ENCODE measurements at places on chromosomes 7 and 10.

- no peaks in the 10 kb centered on the region for H3K27me3 ChIP-seq
- no peak for DNase-seq
- no peak overlapping the region for H3K4me3 ChIP-seq
These were observed 93.1 kb downstream of the LRGUK start for GRCh38 chr7:134220236-134220635.

DNA sequence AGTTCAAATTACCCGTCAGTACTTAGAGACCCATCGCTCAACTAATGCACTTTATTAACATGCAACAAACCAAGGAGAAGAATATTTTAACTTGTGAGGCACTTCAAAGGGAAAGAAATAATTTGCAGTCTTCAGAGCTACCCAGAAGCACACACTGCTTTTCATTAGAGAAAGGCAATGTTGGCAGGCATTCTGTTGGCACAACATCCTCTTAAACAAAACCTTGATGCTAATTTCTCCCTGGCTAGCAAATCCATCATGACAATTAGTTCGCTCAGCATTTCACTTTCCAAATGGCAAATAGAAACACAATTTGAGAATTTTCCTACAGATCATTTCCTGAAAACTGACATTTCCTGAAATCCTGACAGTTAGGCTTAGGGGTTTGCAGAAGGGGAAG, 155.6 kb upstream of the FAM13C start:
- no peak overlapping the region for H3K4me3 ChIP-seq
- H3K36me3 ChIP-seq = no peaks in the 10 kb centered on the region
- no peaks in the 10 kb centered on the region for H3K4me1 ChIP-seq

DNA sequence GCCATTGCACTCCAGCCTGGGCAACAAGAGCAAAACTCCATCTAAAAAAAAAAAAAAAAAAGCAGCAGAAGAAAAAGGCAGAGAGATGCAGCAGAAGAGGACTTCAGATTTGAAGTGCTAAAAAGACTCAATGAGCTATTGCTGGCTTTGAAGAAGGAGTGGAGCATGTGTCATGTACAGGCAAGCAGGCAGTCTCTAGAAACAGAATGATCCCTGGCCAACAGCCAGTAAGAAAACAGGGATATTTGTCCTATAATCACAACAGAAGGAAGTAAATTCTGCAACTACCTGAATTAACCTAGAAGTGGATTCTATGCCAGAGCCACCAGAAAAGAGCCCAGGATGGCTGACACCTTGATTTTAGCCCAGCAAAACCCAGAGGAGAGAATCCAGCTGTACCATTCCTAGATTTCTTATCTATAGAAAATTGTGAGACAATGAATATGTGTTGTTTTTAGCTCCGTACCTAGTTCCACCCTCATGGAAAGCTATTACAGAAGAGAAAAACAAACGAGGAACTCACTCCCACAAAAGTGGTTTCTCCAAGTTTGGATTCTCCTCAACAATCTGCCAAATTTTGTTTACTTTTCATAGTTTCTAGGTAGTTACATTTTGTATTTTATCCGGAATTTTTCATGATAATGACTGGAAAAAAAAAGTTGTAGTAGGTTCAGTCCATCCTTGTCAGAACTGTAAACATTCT, 198.2 kb upstream of the GNAI1 start:
- no peak overlapping the region for H3K27ac ChIP-seq
- no peaks in the 10 kb centered on the region for H3K4me1 ChIP-seq
- no peak overlapping the region for H3K4me3 ChIP-seq

DNA sequence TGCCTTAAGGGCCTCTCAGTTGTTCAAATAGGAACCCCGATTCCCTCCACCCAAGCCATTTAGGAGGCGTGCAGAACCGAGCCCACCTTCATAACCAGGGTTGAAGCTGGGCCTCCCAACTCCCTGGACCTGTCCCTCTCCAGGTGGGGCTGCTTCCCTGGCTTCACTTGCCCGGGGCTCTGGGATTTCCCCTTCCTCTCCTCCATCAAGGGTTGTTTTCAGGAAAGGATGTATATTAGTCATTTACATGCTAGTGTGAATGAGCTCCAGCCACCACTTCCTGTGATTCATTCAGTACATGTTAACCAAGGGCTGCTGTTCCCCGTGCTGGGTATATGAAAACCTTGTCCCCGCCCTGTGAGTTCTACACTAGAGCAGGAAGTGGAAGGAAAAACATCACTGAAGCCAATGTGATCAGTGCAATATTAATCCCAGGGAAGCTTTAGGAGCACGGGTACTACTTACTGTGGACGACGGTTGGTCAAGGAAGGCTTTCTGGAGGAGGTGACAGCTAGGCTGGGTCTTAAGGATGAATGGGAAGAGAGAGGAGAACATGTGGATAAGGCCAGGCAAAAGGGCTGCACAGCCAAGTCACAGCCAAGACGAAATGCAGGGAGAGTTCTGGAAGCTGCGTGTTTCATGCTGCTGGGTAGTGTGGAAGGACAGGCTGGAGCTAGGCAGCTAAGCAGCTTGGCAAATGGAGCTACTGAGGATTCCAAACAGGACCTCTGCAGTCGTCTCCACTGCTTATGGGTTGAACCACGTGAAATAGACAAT, 150.1 kb upstream of the SHH start:
- no peak for DNase-seq
- no peak overlapping the region for H3K4me3 ChIP-seq
- H3K27me3 ChIP-seq = peaks cover 14% of the 10 kb centered on the region
- H3K36me3 ChIP-seq = no peaks in the 10 kb centered on the region
- no peak overlapping the region for H3K27ac ChIP-seq
- no peaks in the 10 kb centered on the region for H3K4me1 ChIP-seq

- peaks cover 72% of the 10 kb centered on the region for H3K36me3 ChIP-seq
- H3K4me3 ChIP-seq = no peak overlapping the region
- H3K27ac ChIP-seq = no peak overlapping the region
- H3K4me1 ChIP-seq = no peaks in the 10 kb centered on the region
- no peaks in the 10 kb centered on the region for H3K27me3 ChIP-seq
These were observed 35.5 kb downstream of the PFKP start for GRCh38 chr10:3102720-3103427.

GRCh38 chr10:35545878-35546590, 59.1 kb upstream of the GJD4 start:
- no peak overlapping the region for H3K27ac ChIP-seq
- DNase-seq = no peak
- H3K4me3 ChIP-seq = no peak overlapping the region

DNA sequence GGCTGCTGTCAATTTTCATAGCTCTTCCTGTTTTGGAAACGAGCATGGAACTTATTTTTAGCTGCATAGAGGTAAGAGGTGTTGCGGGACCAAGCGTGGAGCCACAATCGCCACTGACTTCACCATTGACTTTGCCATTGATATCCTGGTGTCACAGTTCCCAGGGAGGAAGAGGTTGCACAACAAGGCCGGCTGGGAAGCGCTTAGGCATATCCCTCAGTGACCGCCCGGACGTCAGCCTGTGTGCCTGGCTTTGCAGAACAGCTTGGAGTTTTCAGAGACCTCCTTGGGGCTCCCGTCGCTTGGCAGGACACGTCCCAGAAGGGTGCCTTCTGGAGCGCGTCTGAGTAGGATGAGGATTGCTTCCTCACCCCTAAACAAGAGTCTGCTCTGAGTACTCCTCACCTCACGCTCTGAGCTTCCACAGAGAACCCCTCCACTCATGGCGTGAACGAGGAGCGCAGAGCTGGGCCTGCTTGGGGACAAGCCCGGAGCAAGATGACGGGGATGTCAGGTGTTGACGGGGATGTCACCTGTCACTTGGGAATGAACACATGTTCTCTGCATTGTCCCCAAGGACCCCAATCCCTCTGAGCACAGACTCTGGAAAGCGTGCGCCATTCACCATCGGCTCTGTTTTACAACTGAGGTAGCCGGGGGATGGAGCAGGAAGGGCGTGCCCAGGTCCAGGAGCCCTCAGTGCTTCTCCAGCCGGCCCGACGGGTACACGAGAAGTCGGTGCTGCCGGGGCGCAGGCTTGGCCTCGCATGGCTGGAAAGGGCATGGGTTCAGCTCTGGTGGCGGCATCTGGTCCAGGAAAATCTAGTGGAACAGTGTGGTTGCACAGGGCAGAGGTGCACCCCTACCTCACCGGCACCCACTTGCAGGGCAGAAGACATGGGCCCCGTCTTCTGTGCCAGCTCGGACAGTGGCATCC, 192.3 kb upstream of the SHH start:
- H3K27me3 ChIP-seq = no peaks in the 10 kb centered on the region
- H3K36me3 ChIP-seq = no peaks in the 10 kb centered on the region
- DNase-seq = no peak
- H3K4me3 ChIP-seq = no peak overlapping the region
- H3K27ac ChIP-seq = no peak overlapping the region

- peak; percentile 29 for DNase-seq
- no peaks in the 10 kb centered on the region for H3K36me3 ChIP-seq
- peaks cover 4% of the 10 kb centered on the region for H3K27me3 ChIP-seq
- no peaks in the 10 kb centered on the region for H3K4me1 ChIP-seq
- H3K4me3 ChIP-seq = no peak overlapping the region
- H3K27ac ChIP-seq = no peak overlapping the region
These were observed 231.3 kb upstream of the NPY start for GRCh38 chr7:24052572-24053260.

DNA sequence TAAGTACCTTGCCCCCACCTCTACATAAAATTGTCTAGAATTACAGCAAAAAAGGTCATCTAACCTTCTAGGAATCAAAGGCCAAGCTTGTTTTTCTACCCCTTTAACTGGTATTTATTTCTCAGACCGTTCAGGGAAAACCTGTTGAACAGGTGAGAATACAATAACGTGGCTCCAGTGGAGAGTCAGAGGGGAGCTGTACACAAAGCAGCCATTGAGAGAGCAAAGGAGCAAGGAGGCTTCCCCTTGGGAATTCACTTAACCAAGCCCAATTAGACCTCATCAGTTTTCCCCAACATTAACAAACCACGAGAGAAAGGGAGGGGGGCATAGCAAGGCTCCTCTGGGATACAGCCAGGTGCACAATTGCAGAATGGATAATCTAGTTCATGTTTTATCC, 101.9 kb downstream of the ELMO1 start:
- peak overlapping the region; percentile 38 for H3K27ac ChIP-seq
- H3K4me1 ChIP-seq = peaks cover 31% of the 10 kb centered on the region
- no peaks in the 10 kb centered on the region for H3K27me3 ChIP-seq
- DNase-seq = no peak

DNA sequence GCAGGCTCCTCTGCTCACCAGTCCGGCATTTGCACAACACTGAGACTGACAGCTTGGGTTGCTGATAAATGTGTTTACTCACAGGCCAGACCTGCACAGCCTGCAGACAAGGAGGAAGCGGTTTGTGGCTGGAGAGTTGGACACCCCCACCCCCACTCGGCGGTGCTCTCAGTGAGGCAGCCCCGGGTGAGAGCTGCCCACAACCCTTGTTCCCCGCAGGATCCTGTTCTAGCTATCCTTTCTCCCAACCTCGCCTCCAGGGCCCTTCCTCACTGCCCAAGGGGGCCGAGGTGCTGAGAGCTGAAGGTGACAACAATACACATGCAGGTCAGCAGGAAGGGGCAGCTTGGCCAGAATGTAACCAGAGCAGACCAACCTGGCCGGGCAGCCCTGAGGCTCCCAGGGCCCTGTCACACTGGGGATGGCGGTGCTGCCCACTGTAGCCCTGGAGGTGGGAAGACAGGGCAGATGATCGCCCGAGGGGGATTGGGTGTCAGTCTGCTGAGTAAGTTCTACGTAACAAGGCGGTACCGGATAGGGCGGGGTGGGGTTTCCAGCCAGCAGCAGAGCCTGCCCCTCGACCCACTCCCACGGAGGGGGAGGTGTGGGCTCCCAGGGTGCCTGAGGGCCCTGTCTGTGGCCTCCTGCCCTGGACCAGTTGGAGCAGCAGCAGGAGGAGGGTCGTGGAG, 2.1 kb upstream of the ADAM8 start:
- H3K36me3 ChIP-seq = peaks cover 29% of the 10 kb centered on the region
- H3K4me1 ChIP-seq = peaks cover 68% of the 10 kb centered on the region
- H3K4me3 ChIP-seq = no peak overlapping the region
- peak; percentile 88 for DNase-seq

- no peaks in the 10 kb centered on the region for H3K36me3 ChIP-seq
- no peak for DNase-seq
- H3K4me3 ChIP-seq = no peak overlapping the region
- H3K27me3 ChIP-seq = no peaks in the 10 kb centered on the region
These were observed 230.7 kb upstream of the DKK1 start for GRCh38 chr10:52083422-52083821.

GRCh38 chr10:12661671-12662070, 312.3 kb downstream of the CAMK1D start:
- no peak overlapping the region for H3K4me3 ChIP-seq
- no peaks in the 10 kb centered on the region for H3K27me3 ChIP-seq
- peaks cover 3% of the 10 kb centered on the region for H3K36me3 ChIP-seq
- no peak for DNase-seq
- no peaks in the 10 kb centered on the region for H3K4me1 ChIP-seq

GRCh38 chr10:22779331-22780019, 65.1 kb upstream of the PIP4K2A start:
- no peaks in the 10 kb centered on the region for H3K27me3 ChIP-seq

- no peaks in the 10 kb centered on the region for H3K27me3 ChIP-seq
- no peak overlapping the region for H3K4me3 ChIP-seq
- H3K4me1 ChIP-seq = no peaks in the 10 kb centered on the region
- H3K36me3 ChIP-seq = no peaks in the 10 kb centered on the region
These were observed 867.2 kb upstream of the LRRTM3 start for GRCh38 chr10:66058594-66058993.

DNA sequence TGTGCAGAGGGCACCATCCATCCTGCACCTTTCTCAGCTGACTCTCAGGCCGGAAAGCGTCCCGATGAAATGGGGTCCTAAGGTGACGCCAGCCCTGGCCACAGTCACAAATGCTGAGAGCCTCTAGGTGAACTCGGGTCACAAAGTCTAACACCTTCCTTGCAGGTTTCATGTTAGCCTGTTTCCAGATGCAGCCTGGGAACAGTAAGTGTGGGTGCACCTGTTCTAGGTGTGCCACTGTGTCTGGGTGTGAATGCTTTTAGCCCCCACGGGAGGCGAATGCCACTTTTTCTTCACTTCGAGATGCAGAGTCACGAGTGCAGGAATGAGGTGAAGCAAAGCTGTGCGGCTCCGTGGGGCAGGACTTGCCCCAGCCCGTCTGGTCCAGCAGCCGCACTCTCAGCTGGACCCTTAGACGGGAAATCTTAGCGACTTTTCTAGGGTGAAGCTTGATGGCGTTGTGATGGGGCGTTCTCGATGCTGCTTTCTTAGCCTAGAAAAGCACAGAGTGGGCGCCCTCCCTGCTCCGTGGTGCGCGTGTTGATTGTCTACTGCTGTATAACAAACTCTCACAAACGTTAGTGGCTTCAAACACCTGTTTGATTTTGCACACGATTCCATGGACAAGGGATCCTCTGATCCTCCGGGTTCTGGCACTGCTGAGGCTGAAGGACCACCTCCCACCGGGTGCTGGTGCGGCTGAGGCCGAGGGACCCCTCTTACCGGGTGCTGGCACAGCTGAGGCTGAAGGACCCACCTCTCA, 13.6 kb upstream of the VIPR2 start:
- no peaks in the 10 kb centered on the region for H3K36me3 ChIP-seq
- no peaks in the 10 kb centered on the region for H3K27me3 ChIP-seq
- H3K27ac ChIP-seq = no peak overlapping the region
- no peaks in the 10 kb centered on the region for H3K4me1 ChIP-seq
- no peak overlapping the region for H3K4me3 ChIP-seq
- DNase-seq = no peak

All from common myeloid progenitor, CD34-positive (primary cell).